Naive thymus-derived CD8-positive, alpha-beta T cell (primary cell): ENCODE measurements at places on chromosomes 2 and 18.

DNA sequence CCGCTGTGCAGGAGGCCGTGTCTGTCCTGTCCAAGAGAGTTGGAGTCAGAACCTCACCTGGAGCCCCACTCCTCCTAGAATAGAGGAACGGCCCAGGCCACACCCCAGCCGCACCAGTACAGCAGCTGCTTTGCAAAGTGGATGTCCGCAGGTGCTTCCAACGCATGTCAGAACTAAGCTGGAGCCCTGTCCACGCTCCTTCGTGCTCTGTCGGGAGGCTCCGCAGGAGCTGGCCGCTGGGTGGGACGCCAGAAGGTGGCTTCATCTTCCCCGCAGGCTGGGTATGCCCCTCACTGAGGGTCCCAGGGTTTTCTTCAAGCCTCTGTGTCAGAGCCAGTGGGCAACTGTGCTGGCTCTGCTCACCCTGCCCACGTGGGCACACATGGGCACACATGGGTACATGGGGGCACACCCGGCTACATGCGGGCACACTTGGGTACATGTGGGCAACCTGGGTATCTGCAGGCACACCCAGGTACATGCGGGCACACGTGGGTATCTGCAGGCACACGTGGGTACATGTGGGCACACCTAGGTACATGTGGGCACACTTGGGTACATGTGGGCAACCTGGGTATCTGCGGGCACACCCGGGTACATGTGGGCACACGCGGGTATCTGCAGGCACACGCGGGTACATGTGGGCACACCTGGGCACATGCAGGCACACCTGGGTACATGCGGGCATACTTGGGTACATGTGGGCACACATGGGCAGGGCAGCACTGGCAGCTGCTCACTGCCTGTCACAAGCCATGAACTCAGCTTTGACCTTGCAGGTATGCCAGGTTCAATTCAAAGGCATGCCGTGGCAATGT lies 67.1 kb upstream of the CTDP1 start:
- no peak for DNase-seq

GRCh38 chr2:101991721-101992145 lies at the start of gene IL1R2:
Gene IL1R2, plus strand, starts transcription at chr2:101991960. Its CDS starts 16,616 bp downstream, at chr2:102008576.
- DNase-seq: no peak

DNA sequence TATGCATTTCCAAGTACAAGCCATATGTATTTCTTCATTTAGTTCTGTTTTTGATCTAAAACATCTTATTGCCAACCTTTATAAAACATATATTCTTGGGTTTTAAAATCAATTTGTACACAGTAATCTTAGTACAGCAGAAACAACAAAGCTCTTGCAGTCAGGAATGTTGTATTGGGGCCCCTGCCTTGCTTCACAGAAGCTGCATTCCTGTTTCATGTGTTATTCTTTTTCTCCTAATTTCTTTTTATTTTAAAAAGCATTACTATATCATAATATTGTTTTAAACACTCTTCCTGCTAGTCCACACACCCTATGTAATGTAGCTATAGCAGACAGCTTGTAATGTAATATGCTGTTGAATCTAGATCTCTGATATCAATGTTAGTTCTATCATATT lies 24.0 kb downstream of the SERPINB7 start:
- no peak for DNase-seq

- peak; percentile 53 for DNase-seq
Measured at GRCh38 chr2:227472265-227473121, 537 bp downstream of the AGFG1 start.

DNA sequence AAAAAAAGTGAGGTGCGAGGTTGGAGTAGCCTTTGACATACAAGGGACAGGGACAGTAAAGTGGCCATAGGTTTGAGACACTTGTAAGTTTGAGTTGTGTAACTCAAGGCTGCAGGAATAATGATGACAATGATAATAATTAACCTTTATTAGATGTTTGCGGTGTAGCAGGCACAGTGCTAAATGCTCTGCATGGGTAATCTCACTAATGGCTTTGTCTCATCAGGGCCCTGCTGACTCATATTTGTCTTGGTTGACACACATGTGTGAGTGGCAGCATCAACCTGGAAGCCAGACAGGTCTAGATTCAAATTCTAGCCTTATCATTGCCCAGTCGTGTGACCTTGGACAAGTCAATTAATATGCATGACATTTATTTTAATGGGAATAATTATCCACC lies 126.2 kb downstream of the FSHR start:
- DNase-seq: no peak

- DNase-seq: no peak
Measured at GRCh38 chr2:115161771-115162493, 719.5 kb downstream of the DPP10 start.
